Adipocyte (in vitro differentiated cells): ENCODE measurements at places on chromosomes 16 and 17.
A peak's percentile ranks its signal among the peaks of the same experiment; 100 is the strongest.

GRCh38 chr17:62737513-62737912 is 70.6 kb downstream of the MARCHF10 start:
- no peak for DNase-seq

DNA sequence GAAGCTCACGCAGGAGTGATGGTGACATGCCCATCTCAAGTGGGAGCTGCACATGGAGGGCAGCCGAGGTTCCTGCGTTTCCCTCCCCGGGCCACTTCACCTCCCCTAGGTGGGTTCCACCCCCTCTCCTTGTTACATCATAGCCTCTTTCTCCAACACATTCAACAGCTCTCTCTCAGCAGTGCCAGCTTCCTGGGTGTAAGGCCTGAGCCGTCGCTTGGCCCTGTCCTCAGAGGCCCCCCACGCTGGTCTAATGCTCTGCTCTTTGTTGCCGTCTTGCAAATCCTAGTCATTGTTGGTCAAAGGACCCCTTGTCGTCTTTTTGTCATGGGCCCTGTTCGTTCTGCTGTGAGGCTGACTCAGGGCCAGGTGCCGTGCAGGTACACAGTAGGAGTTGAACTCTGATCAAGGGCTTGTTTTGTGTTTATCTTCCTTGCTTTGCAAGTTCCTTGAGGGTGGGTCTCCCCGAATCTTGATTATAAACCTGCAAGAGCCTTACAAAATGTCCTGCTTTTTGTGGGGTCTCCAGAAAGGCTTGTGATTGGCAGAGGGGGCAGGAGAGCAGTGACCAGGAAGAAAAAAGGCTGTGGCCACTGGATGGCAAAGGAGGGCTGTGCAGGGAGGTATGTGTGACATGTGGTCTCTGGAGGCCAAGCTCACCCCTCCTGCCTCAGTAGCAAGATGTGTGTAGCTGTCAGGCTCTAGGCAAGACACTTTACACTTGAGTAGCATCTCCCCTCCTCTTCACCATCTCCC is 136.6 kb downstream of the CCDC182 start:
- no peak for DNase-seq

- peak; percentile 65 for DNase-seq
Observed at GRCh38 chr17:79082311-79083190, 7.9 kb downstream of the ENGASE start.

DNA sequence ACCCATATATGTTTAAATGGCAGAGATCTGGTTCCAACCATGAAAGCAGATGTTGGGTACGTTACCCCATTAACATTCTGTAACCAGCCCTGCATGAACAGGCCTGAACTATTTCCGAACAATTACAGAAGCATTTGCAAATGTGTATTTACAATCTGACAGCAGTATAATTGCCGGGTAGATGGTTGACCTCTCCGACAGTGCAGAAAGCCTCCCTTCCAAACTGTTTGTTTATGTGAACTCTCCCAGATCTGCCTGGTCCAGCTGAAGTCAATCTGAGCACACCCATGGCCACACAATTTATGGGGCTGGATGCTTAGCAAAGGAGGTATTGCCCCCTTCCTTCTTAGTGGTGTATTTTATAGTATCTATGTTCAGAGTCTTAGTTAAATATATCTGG is 21.8 kb downstream of the NUDT7 start:
- DNase-seq, result no peak

- DNase-seq, result peak; percentile 37
Observed at GRCh38 chr16:54342966-54343365, 56.4 kb upstream of the IRX3 start.

- no peak for DNase-seq
Observed at GRCh38 chr16:85246473-85246872, 134.2 kb upstream of the CIBAR2 start.
